ENCODE measurements at places on chromosomes 1 and 21.
A peak's percentile ranks its signal among the peaks of the same experiment; 100 is the strongest.

GRCh38 chr1:236052232-236052993 lies 12.5 kb downstream of the NID1 start:
- no peak for DNase-seq

DNA sequence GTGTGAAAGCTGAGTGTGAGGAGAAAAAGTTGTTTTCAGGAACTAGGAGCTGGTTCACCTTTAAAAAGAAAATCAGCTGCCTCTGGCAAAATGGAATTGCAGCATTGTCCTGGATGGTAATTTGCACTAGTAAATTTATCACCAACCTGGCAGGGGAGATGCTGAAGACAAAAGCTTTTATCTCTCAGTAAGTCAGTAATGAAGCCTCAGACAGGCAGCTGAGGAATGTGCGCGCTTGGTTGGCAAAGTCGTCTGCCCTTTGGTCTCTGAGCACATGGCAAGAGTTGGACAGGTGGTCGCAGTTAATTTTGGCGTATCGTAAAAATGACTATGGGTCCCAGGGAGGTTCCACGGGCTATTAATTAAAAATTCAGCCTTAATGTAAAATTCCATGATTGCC lies 131.9 kb downstream of the BACH1 start:
- DNase-seq: no peak

- DNase-seq: no peak
Observed at GRCh38 chr1:54290506-54291184, 90.7 kb downstream of the MRPL37 start.

GRCh38 chr21:46160907-46161632 lies 5.7 kb upstream of the FTCD start:
- DNase-seq: no peak

DNA sequence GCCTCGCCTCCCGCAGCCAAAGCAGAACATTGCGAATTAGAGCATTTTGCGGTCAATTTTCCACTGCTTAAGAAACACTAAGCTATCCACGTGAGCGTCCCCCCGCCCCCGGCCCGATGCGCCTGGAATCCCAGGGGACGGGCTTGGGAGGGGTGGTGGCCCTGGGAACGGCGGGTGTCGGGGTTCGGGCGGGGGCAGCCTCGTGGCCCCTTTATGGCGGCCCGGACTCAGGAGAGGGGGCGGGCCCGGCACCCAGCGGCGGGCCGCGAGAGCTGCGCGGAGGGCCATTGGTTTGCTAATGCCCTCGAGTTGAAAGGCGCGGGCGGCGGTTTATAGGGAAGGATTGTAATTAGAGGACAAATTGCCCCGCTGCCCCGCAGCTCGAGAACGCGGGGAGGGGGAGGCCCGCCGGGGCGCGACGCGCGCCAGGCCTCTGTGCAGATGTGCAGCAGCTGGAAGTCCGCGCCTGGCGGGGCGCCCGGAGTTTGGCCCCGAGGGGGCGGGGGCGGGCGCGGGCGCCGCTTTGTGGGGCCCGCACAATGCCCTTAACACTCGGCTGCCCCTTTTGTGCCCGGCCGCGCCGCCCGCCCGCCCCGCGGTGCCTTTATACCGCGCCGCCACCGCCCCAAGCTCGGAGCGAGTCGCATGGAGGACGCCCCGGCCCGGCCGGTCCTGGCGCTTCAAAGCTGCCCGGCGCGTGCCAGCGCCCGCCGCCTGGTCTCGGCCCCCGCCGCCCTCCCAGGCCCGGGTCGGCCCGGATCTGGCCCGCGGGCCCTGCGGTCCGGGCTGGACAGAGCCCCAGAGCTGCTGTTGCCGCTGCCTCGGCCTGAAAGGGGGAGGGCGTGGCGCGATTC lies 1.9 kb upstream of the HES3 start:
- DNase-seq: no peak

DNA sequence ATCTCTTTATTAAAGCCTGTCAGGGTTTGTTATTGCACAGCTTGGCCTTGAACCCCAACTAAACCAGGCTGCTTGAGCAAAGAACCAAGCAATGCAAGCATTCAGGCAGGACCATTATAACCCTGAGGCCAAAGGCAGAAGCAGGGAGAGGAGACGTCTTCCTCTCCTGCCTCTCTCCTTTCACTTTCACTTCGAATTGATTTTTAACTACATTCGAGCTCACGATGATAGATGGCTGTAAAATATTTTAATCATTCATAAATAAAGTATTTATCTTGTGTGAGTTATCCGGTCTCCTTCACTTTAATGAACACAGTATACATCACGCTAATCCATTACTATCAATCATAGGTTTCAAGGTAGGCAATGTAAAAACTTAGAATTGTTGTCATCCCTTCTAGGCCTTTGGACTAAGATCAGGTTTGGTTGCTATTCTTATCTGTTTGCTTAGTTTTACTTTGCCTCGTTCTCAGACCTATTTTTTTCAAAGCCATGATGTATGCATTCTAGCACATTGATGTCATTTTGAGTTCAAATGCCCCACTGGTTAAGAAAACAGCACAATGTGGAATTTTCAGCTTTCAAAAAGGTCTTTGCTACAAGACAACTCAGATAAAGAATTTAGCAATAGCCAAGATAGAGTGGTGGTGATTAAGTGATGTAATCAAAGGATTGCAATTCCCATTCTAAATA lies 480.2 kb upstream of the RUNX1 start:
- DNase-seq: no peak

DNA sequence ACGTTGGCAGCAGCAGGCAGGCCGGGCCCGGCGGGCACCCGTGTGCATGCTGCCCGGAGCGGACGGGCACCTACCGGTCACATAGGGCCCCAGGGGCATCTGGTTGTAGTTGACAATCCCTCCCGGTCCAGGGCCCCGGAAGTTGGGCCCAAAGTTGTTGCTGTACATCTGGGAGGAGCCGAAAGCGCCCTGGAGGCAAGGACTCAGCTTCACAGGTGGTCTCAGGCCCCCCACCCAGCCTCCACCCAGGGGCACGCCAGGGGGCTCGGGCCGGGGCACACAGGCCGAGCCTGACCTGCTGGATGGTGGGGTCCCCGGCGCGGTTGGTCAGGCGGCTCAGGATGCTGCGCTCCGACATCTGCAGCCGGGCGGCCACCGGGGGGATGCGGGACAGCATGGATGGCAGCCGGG lies 60.6 kb downstream of the KCNAB2 start:
- DNase-seq: no peak

GRCh38 chr1:41485605-41486004 lies 1.1 kb upstream of the EDN2 start:
- no peak for DNase-seq

- DNase-seq: peak; percentile 91
Observed at GRCh38 chr1:42335809-42336518, 929 bp upstream of the FOXJ3 start.

DNA sequence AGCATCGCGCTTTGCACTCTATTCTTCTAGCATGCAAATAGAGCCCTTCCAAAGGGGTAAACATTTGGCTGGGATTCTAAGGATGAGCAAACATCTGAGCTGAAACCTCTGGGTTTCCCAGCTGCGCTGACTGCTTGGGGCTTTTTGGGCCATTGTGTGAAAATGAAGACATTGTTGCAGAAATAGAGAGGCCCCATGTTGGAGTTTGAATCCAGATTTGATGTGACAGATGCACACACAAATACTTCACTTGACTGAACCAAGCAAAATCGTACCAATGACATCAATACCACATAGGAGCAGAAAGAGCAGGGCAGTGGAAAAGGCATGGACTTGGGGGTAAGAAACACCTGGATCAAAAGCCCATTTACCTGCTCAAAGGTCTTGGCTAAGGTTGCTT lies 144.6 kb upstream of the HMGB4 start:
- DNase-seq: no peak

DNA sequence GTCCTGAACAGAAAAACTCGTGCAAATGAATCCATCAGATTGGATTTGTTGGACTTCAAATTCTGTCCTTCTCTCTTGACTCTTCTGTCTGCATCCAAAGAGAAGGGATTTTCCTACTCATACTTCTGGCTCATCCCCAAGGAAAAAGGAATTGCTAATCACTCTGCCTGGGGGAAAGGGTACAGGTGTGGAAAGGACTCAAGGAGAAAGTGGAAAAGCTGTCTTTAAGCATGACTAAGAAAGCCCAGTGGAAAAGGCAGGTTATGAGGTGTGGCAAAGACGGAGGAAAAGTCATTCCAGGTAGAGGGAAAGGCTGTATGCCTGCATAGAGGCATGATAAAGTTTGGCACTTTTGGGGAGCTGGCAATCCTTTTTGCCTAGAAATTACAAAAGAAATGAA lies 43.4 kb downstream of the PTGS2 start:
- no peak for DNase-seq

Data from NCI-H2081 treated with DMSO at 0.1 percent for 48 hours (cell line).